ENCODE measurements at places on chromosomes 13 and 19.
A peak's percentile ranks its signal among the peaks of the same experiment; 100 is the strongest.

GRCh38 chr19:2464389-2464788 lies 7.6 kb upstream of the LMNB2 start:
- no peak for DNase-seq
- no peaks in the 10 kb centered on the region for H3K27me3 ChIP-seq
- H3K4me1 ChIP-seq = peaks cover 2% of the 10 kb centered on the region
- H3K36me3 ChIP-seq = no peaks in the 10 kb centered on the region
- H3K4me3 ChIP-seq = no peak overlapping the region
- H3K27ac ChIP-seq = no peak overlapping the region

DNA sequence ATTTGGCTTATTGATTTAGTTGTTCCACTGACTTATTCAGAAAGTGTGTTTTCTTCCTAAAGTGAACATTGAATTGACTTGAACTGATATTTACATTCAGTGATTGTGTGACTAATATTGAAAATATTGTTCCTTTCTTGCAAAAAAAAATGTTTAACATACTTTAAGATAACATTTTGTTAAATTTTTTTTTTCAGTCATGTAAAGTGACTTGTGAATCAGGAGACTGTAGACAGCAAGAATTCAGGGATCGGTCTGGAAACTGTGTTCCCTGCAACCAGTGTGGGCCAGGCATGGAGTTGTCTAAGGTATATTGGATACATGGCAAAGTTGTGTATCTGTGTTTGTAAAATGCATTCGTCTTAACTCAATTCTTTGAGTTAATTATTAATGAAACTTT lies 22.9 kb downstream of the TNFRSF19 start:
- DNase-seq = no peak
- no peak overlapping the region for H3K4me3 ChIP-seq
- no peak overlapping the region for H3K27ac ChIP-seq
- H3K36me3 ChIP-seq = no peaks in the 10 kb centered on the region

DNA sequence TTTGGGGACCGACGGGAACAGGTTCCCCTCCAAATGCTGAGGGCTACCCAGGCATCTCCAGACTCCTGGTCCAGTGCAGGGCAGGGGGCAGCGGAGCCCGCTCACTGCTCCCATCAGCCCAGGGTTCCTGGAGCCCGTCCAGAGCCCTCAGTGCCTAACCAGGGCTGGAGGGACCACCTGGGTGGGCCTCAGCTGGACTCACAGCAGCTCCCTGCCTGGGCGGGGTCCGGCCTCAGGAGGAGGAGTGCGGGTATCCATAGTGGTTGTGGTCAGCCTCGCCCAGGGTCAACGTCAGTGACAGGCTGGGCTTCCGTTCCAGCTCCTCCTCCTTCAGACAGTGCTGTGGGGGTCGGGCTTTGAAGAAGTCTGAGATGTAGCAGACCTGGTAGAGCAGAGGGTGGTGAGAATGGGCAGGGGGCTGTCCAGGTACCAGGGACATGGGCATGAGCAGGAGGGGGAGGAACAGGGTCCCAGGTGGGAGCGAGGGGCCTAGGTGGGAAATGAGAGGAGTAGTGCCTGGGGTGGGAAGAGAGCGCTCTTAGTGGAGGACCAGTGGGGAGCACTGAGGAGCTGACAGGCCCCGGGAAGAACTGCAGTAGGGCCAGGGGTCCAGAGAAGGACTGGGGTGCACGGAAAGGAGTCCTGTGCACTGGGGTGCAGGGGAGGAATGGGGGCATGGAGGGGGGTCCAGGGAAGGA lies 9.9 kb downstream of the PLPP2 start:
- no peaks in the 10 kb centered on the region for H3K4me1 ChIP-seq
- H3K36me3 ChIP-seq = no peaks in the 10 kb centered on the region
- no peak overlapping the region for H3K4me3 ChIP-seq
- DNase-seq = no peak
- H3K27me3 ChIP-seq = no peaks in the 10 kb centered on the region
- H3K27ac ChIP-seq = no peak overlapping the region

DNA sequence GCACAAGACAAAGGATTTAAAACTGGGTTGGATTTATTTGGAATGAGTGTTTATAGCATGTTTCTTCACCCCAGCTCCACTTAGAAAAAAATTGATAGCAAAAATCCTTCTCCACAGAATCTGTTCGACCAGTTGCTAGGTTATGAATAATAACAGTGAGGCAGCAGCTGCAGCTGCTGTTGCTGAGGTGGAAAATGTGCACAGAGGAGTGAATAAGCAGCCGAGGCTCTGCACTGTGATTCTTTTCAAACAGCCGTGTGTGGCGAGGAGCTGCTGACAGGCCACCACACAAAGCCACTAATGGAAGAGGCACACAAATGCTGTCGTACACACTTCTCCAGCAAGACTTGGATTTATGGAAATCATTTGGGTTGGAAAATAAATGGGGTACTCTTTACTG lies 6.4 kb upstream of the RASL11A start:
- peaks cover 6% of the 10 kb centered on the region for H3K4me1 ChIP-seq
- H3K4me3 ChIP-seq = no peak overlapping the region
- no peak overlapping the region for H3K27ac ChIP-seq
- peak; percentile 31 for DNase-seq

- no peaks in the 10 kb centered on the region for H3K4me1 ChIP-seq
- no peak for DNase-seq
- H3K4me3 ChIP-seq = no peak overlapping the region
- no peaks in the 10 kb centered on the region for H3K36me3 ChIP-seq
- no peaks in the 10 kb centered on the region for H3K27me3 ChIP-seq
Observed at GRCh38 chr13:62061751-62062150, 646.1 kb upstream of the PCDH20 start.

- H3K4me1 ChIP-seq = peaks cover 2% of the 10 kb centered on the region
- no peaks in the 10 kb centered on the region for H3K36me3 ChIP-seq
- DNase-seq = no peak
Observed at GRCh38 chr13:21733475-21734263, 62.8 kb downstream of the FGF9 start.

GRCh38 chr19:43675269-43675879 lies 5.4 kb upstream of the PLAUR start:
- H3K27ac ChIP-seq = no peak overlapping the region
- no peak for DNase-seq
- peaks cover 2% of the 10 kb centered on the region for H3K4me1 ChIP-seq
- H3K27me3 ChIP-seq = no peaks in the 10 kb centered on the region
- no peaks in the 10 kb centered on the region for H3K36me3 ChIP-seq

DNA sequence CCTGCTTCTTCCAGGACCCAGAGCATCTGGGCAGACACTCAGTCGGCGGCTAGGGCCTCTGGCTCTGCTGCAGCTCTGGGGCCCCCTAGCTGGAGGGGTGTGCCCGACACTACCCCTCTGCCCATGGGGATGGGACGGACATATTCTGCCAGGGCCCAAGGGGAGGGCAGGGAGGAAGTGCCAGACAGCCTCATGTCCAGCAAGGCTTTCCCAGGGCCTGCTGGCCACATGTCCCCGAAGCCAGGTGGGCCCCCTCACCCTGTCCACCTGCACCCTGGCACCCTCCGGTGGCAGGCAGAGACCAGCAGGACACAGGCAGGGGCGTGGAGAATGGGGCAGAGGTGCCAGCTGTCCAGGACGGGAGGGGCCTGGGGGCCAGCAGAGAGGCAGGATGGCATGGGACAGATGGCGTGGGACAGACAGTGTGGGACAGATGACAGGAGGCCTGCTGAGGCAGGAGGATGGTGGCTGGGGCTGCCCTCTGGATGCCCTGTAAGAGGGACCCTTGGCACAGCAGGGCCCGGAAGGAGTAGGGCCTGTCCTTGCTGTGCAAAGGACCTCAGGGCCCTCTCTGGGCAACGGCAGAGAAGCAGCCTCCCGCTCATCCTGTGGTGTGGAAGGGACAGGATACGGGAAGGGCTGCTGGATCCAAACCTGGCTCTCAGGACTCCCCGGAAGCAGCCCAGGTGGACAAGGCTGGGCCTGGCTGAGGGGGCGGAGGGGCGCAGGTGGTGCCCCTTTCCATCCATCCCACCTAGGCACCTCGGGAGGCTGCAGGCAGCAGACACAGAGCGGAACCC lies 29.1 kb downstream of the CEBPG start:
- no peaks in the 10 kb centered on the region for H3K4me1 ChIP-seq
- no peak for DNase-seq
- no peak overlapping the region for H3K4me3 ChIP-seq
- H3K27ac ChIP-seq = no peak overlapping the region

- H3K27me3 ChIP-seq = no peaks in the 10 kb centered on the region
- H3K36me3 ChIP-seq = no peaks in the 10 kb centered on the region
- no peak overlapping the region for H3K4me3 ChIP-seq
- DNase-seq = no peak
Observed at GRCh38 chr13:73300718-73301425, 242.1 kb downstream of the KLF5 start.

GRCh38 chr13:41995336-41995735 lies 34.4 kb upstream of the VWA8 start:
- H3K4me3 ChIP-seq = no peak overlapping the region
- H3K36me3 ChIP-seq = no peaks in the 10 kb centered on the region
- DNase-seq = no peak
- no peaks in the 10 kb centered on the region for H3K4me1 ChIP-seq
- H3K27me3 ChIP-seq = no peaks in the 10 kb centered on the region
- no peak overlapping the region for H3K27ac ChIP-seq

DNA sequence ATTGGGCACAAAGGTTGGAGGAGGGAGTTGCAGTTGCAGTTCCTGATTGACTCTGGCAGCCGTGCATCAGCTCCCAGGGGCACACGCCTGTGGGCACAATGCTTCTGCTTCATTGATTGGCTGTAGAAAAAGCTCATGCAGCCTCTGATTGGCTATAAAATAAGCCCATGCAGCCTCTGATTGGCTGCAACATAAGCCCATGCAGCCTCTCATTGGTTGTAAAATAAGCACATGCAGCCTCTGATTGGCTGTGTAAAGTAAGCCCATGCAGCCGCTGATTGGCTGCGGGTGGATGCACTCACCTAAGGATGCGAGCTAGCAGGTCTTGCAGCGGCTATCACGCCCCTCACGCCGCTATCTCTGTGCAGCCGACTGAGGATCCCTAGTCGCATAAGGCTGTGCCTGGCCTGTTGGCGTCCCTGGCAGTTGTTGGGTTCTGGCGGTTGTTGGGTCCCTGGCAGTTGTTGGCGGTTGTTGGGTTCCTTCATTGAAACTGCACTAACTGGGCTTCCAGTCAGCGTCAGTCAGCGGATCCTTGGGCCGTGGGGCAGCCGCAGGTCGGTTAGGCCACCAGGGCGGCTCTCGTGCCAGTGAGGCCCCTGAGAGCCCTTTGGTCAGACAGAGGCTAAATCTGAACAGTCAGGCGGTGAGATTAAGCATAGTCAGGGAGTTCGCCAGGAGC lies at the start of gene SIGLECL1:
SIGLECL1 (plus strand) TSS at position 295 of the 682 bp plus-strand sequence. CDS start 12,993 bp downstream, outside the sequence.
- H3K36me3 ChIP-seq = no peaks in the 10 kb centered on the region
- no peaks in the 10 kb centered on the region for H3K27me3 ChIP-seq
- H3K27ac ChIP-seq = no peak within 1 kb of the TSS
- no peak within 1 kb of the TSS for H3K4me3 ChIP-seq
- no peak for DNase-seq

- H3K36me3 ChIP-seq = no peaks in the 10 kb centered on the region
- no peak for DNase-seq
- no peaks in the 10 kb centered on the region for H3K4me1 ChIP-seq
- H3K27ac ChIP-seq = no peak overlapping the region
Observed at GRCh38 chr19:16224293-16225045, 26.8 kb downstream of the AP1M1 start.

DNA sequence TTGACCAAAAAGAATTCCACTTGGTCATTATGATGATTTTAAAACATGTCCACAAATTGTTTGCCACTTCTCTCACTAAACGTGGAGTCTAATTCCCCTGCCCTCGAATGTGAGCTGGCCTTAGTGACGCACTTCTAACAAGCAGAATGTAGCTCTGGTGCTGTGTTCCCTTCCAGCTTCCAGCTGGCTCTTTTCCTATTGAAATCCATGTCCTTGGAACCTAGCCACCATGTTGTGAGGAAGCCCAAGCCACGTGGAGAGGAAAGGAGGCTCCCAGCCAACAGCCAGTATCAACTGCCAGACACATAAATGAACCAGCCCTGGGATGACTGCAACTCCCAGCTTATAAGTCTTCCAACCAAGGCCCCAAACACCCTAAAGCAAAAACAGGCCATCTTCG lies 23.6 kb upstream of the CEBPA start:
- H3K27ac ChIP-seq = no peak overlapping the region
- DNase-seq = no peak
- no peaks in the 10 kb centered on the region for H3K36me3 ChIP-seq
- H3K4me3 ChIP-seq = no peak overlapping the region
- H3K27me3 ChIP-seq = no peaks in the 10 kb centered on the region

DNA sequence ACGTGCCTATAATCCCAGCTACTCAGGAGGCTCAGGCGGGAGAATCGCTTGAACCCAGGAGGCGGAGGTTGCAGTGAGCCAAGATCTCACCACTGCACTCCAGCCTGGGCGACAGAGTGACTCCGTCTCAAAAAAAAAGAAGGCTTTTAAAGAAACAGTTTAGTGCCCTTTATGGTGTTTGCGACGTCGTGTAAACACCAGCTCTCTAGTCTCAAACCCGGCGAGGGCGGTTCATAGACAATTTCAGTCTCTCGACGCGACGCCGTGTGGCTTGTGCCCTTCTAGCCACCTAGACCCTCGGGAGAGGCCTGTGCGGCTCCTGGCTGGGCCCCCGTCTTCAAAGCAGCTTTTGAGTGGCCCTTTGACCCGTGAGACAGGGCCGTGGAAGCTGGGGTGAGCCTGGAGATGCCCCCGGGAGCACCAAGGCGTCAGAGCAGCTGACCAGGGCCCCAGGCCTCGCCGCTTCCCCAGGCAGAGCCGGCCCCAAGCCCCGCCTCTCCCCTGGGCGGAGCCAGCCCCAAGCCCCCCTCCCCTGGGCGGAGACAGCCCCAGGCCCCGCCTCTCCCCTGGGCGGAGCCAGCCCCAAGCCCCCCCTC lies 5.0 kb upstream of the MADCAM1 start:
- peaks cover 3% of the 10 kb centered on the region for H3K27me3 ChIP-seq
- no peaks in the 10 kb centered on the region for H3K36me3 ChIP-seq
- no peak overlapping the region for H3K27ac ChIP-seq
- no peak overlapping the region for H3K4me3 ChIP-seq
- DNase-seq = peak; percentile 35

DNA sequence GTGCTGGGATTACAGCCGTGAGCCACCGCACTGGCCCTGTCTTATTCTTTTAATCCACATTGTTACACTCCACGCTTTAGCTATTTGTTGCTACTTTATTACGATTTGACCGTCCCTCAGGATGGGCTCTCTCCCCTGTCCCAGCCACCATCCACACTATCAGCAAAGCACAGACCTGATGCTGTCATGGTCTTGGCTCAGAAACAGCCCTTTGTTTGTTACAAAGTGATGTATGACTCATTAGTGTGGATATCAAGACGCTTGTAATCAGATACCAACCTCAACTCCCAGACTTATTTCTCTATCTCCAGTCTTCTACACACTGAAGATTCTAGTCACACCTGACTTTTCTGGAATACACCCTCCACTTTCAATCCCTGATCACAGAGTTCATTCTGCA lies 84.6 kb upstream of the FREM2 start:
- H3K27me3 ChIP-seq = no peaks in the 10 kb centered on the region
- no peaks in the 10 kb centered on the region for H3K4me1 ChIP-seq
- H3K27ac ChIP-seq = no peak overlapping the region

Measured in ovary (tissue), 10 donors.